ENCODE measurements at places on chromosomes 2 and 18. TPM values are rescaled to one million over a fixed set of nuclear protein-coding genes. Genes with fewer than 3 reads are reported as not detected.

Gene FLACC1
- total RNA-seq, result 1.1 TPM

Gene COL6A3
- 233 TPM for total RNA-seq

Gene HNMT
- total RNA-seq, result 59.2 TPM

Gene ADRA2B
- 0.54 TPM for total RNA-seq

Gene GDF7
- 0.49 TPM for total RNA-seq

Gene MOCOS
- 0.49 TPM for total RNA-seq

Gene SCG2
- 13.4 TPM for total RNA-seq

Gene CRYGD
- not detected for total RNA-seq

Gene AQP12A
- not detected for total RNA-seq

Gene DNAJC5G
- 0.71 TPM for total RNA-seq

Gene AOX1
- 65.5 TPM for total RNA-seq
